ENCODE measurements at places on chromosomes 2 and 18.

GRCh38 chr18:48161911-48162698 is 231.6 kb upstream of the SMAD2 start:
- peak; percentile 45 for DNase-seq

DNA sequence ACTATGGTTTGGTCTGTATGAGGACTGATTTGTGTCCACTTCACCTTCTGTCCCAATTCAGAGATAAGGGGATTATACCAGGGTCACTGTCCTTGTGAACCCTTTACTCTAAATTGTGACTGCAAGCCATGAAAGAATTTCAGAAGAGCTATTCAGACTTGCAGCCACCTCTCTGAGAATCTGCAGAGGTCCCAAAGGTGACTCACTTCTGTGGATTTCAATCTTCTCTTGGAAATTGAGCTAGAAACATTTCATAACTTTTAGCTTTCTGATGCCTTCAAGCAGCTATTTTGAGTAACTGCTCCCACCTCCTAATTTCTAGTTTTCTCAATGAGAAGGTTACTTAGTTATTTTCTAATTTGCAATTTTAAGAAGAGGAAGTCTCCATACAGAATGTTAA is 1242.4 kb upstream of the ACVR2A start:
- no peak for DNase-seq

- no peak for DNase-seq
Measured at GRCh38 chr2:201441409-201441808, 9.8 kb downstream of the TRAK2 start.

GRCh38 chr2:230956827-230957755 is 32.0 kb upstream of the GPR55 start:
- no peak for DNase-seq

DNA sequence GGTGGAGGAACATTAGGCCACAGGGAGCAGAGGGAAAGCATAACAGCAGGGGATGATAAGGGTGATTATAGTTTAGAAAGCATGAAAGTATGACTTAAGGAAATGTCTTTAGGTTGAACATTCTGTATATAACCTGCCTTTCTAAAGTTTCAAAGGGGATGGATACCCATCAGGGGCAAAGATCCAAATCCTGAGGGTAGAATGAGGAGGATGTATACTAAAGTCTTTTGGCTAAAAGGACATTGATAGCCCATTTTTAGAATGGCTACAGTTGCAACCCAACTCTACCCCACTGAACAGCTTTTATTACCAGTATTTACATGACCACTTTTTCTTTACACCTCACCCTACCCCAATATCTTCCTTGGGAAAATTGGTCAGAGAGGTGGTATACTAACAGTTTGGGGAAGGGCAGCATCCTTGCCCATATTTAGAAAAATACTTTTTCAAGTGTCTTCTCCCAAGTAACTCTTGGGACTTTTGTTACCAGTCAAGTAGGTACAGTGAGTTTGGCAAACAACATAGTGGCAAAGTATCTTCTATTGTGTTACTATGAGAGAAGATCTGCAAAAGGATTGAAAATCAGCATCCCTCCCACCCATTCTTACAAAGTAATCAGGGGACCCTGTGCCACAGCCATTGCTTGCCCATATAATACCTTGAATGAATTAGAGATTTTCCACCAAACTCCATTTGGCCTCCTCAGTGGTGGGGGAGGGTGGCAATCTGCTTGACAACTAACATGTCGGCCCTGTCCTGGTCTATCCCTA is 8.3 kb downstream of the MAT2A start:
- peak; percentile 37 for DNase-seq

- no peak for DNase-seq
Measured at GRCh38 chr2:240296476-240297255, 138.8 kb upstream of the GPC1 start.

DNA sequence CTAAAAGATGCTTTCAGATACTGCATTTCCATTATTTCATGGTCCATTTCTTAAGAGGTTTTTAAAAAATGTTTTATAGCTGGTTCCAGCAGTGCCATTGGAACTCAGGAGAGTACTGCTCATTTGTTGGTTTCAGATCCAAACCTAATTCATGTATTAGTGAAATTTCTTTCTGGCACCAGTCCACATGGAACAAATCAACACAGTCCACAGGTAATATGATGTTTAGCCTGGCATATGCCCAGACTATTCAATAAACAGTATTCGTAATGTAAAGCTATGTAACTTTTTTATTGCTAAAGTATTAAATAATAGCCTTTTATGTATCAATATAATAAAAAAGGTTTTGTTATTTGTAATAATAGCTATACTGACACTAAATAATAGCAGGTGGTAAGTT is 134.5 kb downstream of the BIRC6 start:
- no peak for DNase-seq

- peak; percentile 34 for DNase-seq
Measured at GRCh38 chr2:37085731-37086147, 1.4 kb downstream of the GPATCH11 start.

- DNase-seq: peak; percentile 67
Measured at GRCh38 chr2:238238766-238239542, 884 bp downstream of the HES6 start.

DNA sequence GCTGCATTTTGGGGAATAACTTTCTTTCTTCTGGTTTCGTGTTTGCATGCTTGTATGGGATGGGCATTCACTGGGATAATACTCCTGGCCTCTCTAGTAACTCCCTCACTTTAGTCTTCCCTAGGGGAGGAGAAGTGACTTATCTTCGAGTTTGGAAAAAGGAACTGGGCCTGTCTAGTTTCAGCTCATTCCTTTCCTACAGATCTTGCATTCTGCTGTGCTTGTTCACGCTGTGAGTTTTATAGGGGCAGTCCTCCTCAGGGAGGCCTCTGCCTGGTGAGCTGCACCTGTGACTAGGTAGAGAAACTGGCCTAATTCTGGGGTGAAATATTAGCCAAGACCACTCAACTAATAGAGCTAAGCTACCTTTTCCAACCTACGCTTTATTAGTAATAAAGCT is 50.9 kb downstream of the PHLPP1 start:
- no peak for DNase-seq

DNA sequence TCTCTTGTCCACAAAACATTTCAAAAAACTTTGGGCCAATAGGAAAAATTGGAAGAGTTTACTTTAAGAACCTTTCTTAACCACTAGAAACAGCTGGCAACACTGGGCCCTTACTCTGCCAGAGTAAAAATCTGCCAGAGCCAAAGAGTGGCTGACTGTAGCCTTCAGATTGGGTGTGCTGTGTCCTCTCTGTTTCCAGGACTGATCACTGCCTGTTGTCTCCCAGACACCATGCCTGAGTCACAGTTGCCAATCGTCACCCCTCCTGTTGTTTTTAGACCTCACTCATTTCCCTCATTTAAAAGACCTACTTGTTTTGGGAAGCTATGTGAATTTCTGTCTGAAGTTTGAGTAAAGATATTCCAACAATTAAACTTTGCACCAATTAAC is 159.1 kb downstream of the PPP1R1C start:
- no peak for DNase-seq

- peak; percentile 33 for DNase-seq
Measured at GRCh38 chr2:61469424-61470121, 1.3 kb downstream of the USP34 start.

DNA sequence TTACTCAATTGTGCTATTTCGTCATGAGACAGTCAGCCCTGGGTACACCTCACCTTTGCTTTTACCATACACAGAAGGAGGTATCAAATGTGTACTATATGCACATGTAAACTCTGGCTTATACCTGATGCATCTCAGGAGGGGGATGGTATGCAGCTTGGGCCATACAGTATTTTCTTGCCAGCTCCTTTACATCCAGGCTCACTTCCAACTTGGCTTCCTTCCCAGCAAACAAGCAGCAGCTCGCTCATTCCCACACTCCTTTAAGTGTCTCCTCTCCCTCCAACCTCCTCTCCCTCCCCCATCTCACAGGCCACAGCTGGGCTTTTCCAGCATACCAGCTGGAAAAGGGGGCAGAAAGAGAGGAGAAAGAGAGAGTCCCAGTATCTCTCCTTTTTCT is 9.6 kb downstream of the MARCHF4 start:
- no peak for DNase-seq

DNA sequence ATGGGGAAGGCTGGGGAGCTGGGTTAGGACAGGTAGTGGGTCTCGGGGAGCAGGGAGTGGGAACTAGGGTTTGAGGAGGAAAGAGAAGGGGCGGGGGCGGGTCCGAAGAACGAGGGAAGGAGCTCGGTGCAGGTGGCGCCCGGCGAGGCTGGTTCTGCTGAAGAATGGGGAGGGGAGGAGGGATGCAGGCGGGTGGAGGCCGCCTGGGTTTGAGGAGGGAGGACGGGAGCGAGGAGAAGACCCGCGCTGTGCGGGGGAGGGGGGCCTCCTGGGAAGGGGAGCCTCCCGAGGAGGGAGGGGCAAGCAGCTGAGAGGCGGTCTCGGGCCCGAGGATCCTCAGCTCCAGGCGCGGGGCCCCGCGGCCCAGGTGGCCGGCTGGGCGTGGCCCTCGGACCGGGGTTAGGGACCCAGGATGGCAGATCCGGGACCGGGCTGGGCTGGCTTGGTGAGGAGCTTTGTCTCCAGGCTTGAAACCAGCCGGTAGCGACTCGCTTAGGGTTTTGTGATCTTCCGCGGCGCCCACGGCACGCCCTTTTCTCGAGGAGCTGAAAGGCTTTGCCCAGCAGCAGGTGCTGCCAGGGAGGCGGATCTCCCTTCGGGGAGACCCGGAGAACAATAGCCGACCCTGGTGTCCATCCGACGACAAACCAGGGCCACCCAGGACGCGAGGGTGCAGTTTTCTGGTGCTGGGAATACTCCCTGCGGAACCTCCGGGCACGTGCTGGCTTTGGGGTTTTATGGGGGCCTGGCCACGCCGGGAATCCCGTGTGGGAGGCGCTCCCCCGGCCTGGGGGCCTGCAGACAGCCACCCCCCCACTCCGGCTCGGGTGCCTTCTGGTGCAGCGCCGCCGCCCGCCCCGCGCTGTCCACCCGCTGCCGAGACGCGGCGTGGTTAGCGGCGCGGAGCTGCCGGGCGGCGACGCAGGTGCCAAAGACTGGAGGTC is 1.4 kb downstream of the DPYSL5 start:
- DNase-seq: no peak

GRCh38 chr2:69846182-69847067 is 17.0 kb downstream of the GMCL1 start:
- DNase-seq: no peak

DNA sequence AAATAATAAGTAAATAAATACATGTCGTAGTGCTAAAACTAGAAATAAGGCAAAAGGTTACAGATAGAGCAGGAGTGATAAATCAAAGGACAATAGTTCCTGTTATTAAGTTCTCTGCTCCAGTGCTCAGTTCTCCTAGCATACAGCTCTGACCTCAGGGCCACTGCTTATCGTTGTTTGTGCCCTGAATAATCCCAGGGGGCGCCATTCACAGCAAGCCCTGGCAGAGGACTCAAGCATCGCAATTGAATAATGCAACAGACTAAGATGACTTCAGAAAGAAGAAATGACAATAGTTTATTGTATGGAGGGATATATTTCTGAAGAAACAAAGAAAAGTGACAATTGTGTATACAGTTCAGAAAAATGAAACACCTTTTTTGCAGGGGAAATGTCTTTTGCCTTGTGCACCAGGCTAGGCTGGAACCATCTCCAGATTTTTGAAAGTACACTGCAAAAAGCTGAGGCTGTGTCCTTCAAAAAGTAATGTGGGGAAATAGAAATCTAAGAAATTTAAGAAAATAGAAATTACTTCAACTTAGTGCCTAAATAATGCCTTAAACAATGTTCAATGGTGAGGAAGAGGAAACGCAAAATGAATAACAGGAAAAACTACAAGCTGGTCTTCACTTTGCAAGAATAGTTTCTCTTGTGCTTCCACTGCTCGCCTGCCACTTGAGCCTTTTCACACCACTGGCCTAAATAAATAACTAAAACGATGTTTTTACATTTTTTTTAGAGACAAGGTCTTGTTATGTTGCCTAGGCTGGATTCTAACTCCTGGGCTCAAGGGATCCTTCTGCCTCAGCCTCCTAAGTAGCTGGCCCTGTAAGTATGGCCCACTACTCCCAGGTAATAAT is 19.0 kb upstream of the CCNYL1 start:
- peak; percentile 78 for DNase-seq
